ENCODE measurements at places on chromosomes 7 and 10.

GRCh38 chr7:66039094-66039670, 36.4 kb upstream of the ASL start:
- no peak for DNase-seq

- DNase-seq: no peak
These were observed 68.1 kb upstream of the ITPRID1 start for GRCh38 chr7:31445686-31446355.

DNA sequence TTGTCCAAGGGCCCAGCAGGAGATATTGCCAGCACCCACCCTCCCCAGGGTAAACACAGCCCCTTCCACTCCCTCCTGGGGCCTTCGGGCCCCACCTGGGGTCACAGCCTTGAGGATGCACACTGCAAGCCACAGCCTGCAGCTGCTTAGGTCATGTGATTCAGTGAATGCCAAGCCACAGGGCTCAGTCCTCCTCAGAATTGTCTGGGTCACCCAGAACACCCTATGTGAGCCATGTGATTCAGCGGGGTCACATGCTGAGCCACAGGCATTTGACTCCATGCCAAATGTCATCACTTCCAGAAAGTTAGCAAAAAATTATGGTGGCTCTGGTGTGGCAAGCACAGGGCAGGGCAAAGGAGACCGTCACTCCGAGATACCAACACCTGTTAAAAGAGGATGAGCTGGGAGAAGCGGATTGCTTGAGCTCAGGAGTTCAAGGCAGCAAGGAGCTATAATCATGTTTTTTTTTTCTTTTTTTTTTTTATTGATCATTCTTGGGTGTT, 17.2 kb upstream of the PSAP start:
- DNase-seq: no peak

DNA sequence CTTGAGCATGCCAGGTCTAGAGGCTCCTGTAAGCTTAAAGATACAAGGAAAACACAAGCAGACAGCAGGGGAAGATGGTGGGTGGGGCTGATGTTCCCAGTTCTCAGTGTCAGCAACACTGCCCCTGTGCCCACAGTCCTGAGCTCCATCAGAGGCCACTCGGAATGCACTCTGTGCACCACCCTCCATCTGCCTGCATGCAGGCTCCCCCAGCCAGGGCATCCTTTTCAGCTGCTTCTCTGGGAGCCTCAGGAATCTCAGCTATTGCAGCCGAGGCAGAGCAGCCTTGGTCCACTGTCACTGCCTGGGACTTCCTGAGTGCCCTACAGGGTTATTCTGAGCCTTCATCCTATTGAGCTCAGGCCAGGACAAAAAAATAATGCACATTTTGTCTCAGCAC, 22.2 kb downstream of the LBX1 start:
- DNase-seq: no peak

GRCh38 chr7:50335795-50336754, 31.6 kb downstream of the IKZF1 start:
- DNase-seq: no peak

DNA sequence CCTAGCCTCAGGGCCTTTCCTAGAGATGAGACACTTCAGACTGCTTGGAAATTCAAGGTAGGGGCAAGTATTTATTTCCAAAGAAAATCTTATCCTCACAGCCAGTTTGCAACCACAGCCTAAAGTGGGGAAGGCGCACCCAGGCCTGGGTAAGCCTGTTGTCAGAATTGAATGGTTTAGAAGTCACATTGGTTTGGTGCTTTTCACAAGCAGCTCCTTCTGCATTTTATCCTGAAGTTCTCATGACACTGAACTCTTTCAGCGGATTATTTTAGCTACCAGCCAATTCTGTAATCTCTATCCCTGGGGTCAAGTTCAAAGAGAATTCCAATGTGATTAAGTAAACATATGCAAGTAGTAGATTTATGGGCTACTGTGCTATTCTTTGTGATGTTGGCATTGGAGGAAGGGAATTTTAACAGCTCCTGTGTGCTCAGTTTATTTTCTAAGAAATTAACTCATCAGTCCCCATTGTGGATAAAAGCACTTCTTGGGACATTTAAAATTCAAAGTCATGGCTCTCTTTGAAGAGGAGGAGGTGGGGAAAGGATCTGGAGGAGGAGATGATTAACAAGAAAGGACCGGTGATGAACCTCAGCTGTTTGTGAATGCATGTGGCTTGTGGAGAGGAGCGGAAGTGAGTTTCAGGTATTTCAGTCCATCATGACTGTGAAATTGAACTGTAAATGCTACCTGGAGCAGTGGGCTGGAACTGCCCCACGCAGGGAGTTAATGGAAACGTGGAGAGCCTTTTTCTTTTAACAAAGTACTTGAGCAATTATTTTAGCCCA, 90.2 kb upstream of the CACUL1 start:
- DNase-seq: no peak

GRCh38 chr10:47409171-47409865, 25.2 kb upstream of the ZNF488 start:
- DNase-seq: no peak

GRCh38 chr10:75062506-75063299, 48.8 kb upstream of the SAMD8 start:
- DNase-seq: no peak

DNA sequence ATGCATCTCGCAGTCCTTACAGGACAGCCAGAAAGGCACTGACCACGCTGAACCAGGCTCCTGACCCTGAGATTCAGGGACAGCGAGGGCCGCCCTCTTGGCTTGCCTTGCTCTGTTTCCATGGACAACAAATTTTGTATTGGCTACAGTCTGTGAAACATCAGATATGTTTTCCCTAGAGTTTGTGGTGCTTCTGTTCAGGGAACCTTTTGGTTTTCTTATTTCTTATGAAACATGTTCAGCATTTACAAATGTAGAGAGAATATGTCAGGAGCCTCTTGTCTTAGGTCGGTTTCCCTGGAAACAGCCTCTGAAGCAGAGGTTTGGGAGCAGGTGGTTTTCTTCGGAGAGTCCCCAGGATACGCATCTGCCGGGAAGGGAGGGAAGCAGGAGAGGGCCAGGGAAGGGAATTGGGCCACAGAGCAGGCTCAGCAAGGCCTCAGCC, 260.1 kb downstream of the CCDC3 start:
- DNase-seq: no peak

Data from SHP77 treated with DMSO at 0.1 percent for 48 hours (cell line).